ENCODE measurements at places on chromosomes 6 and 20. TPM values are rescaled to one million over a fixed set of nuclear protein-coding genes. Genes with fewer than 3 reads are reported as not detected.
A peak's percentile ranks its signal among the peaks of the same experiment; 100 is the strongest.

GRCh38 chr6:56003616-56004015 lies 128.2 kb upstream of the BMP5 start:
- no peaks in the 10 kb centered on the region for H3K36me3 ChIP-seq
- H3K4me3 ChIP-seq: no peak overlapping the region
- no peaks in the 10 kb centered on the region for H3K4me1 ChIP-seq
- no peak for DNase-seq
- H3K27me3 ChIP-seq: no peaks in the 10 kb centered on the region

DNA sequence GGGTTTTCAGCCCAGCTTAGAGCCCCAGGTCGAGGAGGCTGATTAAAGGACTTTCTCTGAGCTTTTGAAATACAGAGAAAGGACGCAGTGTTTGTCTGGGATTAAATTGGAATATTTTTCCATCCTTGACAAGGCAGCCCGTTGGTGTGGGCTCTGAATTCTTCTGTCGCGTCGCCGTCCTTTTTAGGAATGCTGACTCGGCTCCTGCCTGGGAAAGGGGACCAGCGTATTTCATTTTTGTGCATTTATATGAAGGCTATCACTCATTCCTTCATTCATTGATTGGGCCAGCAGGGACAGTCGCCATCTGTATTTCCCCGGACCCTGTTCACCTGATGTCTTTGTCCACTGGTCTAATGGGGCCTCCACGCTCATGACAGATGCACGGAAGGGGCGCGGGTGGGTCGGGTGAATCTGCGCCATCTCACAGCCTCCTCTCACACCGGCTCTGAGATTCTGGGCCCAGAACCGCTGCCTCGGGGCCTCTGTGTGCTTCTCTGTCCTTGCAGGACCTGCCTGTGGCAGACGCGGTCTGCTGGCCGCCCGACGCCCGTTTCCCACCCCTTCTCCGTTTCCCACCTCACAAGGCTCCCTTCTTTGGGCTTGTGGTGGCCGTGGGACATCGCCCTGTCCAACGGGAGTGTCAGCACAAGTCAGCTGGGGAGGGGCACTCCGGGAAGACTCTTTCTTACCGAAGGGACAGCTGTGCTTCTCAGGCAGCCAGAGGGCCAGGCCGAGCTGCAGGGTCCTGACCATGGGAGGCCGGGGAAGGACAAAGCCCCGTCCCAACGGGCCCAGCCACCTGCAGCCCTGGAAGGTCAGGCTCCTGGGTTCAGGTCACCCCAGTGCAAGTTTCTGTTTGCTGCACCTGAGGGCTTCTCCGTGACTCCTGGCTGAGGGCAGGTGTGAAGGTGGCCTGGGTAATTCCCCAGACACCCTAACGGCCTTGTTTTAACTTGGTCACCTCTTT lies 157.3 kb downstream of the TAF4 start:
- H3K27ac ChIP-seq: no peak overlapping the region
- DNase-seq: no peak
- H3K27me3 ChIP-seq: no peaks in the 10 kb centered on the region
- no peaks in the 10 kb centered on the region for H3K36me3 ChIP-seq
- H3K4me1 ChIP-seq: no peaks in the 10 kb centered on the region

DNA sequence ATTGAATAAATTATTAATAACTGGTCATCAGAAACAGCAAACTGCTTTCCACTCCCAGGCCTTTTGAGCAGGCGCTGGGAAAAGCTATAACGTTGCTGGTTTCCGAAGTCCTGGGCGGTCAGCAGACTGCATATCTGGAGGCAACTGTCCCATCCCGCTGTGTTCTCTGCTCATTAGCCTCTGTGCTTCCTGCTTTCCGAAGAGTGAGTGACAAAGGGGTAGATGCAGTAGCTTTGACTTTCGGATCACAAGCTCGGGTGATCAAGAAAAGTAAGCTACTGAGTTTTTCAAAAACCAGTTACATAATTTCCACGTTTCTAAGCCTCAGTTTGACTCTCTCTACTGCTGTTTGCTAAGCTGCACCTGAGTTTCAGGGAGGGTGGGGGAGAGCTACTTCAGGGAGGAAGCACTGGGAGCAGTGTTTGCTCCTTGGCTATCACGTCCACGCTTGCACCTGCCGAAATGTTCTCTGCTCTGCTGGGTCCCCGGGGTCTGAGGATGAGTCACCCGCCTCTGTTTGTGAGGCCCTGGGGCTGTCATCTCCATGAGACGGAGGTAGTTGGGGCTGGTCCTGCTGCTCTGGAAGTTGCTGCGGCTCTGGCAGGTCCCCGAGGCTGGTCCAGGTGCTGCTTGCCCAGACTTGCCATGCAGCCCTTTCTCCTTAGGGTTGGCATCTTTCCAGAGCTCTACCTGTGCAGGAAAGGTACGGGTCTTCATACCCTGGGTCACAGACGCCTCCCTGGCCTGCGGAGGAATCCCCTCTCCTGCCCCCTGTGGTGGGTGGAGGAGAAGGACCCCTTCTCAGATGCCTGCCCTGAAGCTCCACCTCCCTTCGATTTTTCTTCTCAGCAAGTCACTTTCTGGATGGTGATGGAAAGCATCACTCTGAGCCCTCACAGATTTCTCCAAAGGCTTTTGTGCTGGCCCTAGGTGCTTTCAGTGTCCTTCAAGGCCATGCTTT lies 220.0 kb downstream of the QKI start:
- H3K27ac ChIP-seq: no peak overlapping the region
- H3K27me3 ChIP-seq: peaks cover 27% of the 10 kb centered on the region
- no peaks in the 10 kb centered on the region for H3K4me1 ChIP-seq
- no peak for DNase-seq
- H3K4me3 ChIP-seq: no peak overlapping the region
- no peaks in the 10 kb centered on the region for H3K36me3 ChIP-seq

- H3K36me3 ChIP-seq: no peaks in the 10 kb centered on the region
- H3K4me1 ChIP-seq: peaks cover 28% of the 10 kb centered on the region
- no peak for DNase-seq
- peak overlapping the region; percentile 29 for H3K27ac ChIP-seq
Measured at GRCh38 chr6:73739096-73739495, 43.1 kb downstream of the CD109 start.

The CST11 gene
- total RNA-seq: not detected

The PRSS16 gene
- total RNA-seq: not detected

GRCh38 chr6:91482498-91482897 lies 895.6 kb upstream of the MAP3K7 start:
- H3K4me1 ChIP-seq: peaks cover 7% of the 10 kb centered on the region
- no peaks in the 10 kb centered on the region for H3K36me3 ChIP-seq
- no peak overlapping the region for H3K27ac ChIP-seq
- no peak for DNase-seq
- no peaks in the 10 kb centered on the region for H3K27me3 ChIP-seq

The LIME1 gene
- total RNA-seq: 7.8 TPM

DNA sequence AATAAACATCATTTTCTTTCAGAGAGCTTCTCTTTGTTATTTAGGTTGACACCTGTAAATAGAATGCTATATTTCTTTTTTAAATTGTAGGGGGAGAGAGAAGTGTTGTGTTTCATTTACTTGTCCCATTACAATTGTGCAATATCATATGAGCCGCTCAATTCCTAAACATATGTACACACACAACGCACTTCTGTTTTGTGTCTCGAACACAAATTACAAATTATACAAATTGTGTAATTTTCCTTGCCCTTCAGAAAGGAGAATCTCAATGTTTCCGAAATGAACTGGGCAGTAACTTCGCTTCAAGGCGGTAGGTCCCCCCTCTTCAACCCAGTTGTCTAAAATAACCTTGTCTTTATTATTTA lies 2.6 kb upstream of the ABT1 start:
- H3K4me1 ChIP-seq: peaks cover 20% of the 10 kb centered on the region
- no peak overlapping the region for H3K4me3 ChIP-seq
- H3K27me3 ChIP-seq: peaks cover 28% of the 10 kb centered on the region
- H3K36me3 ChIP-seq: peaks cover 9% of the 10 kb centered on the region

All from sigmoid colon (tissue), 7 donors.